ENCODE measurements at places on chromosomes 5 and 9.
A peak's percentile ranks its signal among the peaks of the same experiment; 100 is the strongest.

GRCh38 chr5:16550316-16550952, 66.4 kb downstream of the RETREG1 start:
- DNase-seq, result peak; percentile 6

GRCh38 chr9:33846231-33846630, 29.3 kb downstream of the UBE2R2 start:
- DNase-seq, result no peak

- no peak for DNase-seq
Measured at GRCh38 chr9:134693011-134693410, 51.4 kb downstream of the COL5A1 start.

GRCh38 chr5:124576848-124577409, 169.5 kb downstream of the ZNF608 start:
- no peak for DNase-seq

- no peak for DNase-seq
Measured at GRCh38 chr9:133519693-133520092, 5.1 kb downstream of the MYMK start.

DNA sequence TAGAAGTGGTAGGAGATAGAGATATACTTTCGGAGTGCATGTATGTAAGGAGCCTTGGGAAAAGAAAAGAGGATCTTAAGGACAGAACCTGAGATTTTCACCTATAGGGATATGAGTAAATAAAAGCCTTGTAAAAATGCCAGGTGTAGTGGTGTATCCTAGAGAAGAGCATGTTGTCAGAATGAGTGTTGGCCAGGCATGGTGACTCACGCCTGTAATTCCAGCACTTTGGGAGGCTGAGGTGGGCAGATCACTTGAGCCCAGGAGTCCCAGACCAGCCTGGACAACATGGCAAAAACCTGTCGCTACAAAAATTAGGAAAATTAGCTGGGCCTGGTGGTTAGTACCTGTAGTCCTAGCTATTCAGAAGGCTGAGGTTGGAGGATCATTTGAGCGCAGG, 76.0 kb downstream of the IPO11 start:
- DNase-seq, result no peak

- no peak for DNase-seq
Measured at GRCh38 chr5:146327257-146327870, 11.3 kb upstream of the POU4F3 start.

DNA sequence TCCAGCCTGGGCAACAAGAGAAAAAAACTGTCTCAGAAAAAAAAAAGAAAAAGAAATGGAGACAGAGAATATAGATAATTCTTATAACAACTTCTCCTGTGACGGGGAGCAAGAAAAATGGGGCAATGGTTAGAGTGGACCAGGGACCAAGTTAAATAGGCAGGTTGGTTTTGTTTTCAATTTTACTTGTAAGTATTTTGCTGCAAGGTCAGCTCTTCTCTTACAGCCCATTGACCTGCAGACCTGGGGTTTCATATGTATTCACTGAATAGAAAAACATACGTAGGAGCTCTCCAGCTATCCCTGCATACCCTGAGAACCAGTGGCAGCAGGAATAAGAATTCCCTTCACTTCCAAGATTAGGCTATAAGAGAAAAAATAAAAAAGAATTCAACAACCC, 29.2 kb upstream of the IL13 start:
- DNase-seq, result no peak

- no peak for DNase-seq
Measured at GRCh38 chr5:170732685-170733084, 50.8 kb upstream of the GABRP start.

- DNase-seq, result no peak
Measured at GRCh38 chr5:81762401-81762800, 11.5 kb upstream of the SSBP2 start.

DNA sequence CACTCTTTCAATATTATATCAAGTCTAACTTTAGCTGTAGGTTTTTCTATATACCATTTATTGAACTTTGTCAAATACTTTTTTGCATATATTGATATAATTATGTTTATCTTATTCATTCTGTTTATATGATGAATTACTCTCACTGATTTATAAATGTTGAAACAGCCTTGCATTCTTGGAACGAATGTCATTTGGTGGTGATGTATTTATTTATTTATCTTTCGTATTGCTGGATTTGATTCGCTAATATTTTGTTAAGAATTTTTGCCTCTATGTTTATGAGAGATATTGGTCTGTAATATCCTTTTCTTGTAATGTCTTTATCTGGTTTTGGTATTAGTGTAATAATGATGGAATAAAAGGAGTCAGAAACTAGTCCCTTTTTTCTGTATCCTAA, 563.9 kb downstream of the ANXA1 start:
- no peak for DNase-seq

GRCh38 chr9:99807276-99807852, 14.3 kb upstream of the NR4A3 start:
- DNase-seq, result no peak

DNA sequence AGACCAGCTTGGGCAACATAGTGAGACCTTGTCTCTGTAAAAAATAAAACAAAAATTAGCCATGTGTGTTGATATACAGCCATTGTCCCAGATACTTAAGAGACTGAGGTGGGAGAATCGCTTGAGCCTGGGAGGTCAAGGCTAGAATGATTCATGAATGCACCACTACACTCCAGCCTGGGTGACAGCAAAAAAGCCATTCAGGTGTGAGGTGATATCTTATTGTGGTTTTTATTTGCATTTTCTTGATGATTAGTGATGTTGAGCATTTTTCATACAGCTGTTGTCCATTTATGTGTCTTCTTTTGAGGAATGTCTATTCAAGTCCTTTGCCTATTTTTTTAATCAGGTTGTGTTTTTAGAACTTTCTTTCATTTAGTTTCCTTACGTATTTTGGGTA, 23.2 kb downstream of the MTAP start:
- no peak for DNase-seq

DNA sequence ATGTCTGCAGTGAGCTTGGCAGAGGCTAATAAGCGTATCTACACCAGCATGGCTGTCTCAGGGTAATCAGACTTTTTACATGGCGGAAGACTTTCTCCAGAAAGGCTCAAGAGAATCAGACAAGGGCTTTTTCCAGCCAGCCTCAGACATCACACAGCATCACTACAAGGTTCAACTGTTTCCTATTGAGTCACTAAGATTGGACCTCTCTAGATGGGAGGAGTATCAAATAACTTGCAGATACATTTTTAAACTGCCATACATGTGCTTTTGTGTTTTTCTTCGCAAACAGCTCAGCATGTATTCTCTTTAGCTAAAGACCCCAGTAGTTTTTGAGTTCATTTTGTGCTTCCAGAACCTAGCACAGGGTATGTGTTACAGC, 22.9 kb upstream of the PIK3R1 start:
- DNase-seq, result no peak

- peak; percentile 57 for DNase-seq
Measured at GRCh38 chr5:139847790-139848507, 52.3 kb downstream of the PSD2 start.

- no peak for DNase-seq
Measured at GRCh38 chr9:136597141-136597885, 51.5 kb upstream of the NOTCH1 start.

All from activated CD8-positive, alpha-beta memory T cell treated with anti-CD3 and anti-CD28 coated beads for 48 hours (primary cell).